ENCODE measurements at places on chromosomes 2 and 18.

- DNase-seq: no peak
Observed at GRCh38 chr2:230873661-230874401, 9.1 kb downstream of the ITM2C start.

DNA sequence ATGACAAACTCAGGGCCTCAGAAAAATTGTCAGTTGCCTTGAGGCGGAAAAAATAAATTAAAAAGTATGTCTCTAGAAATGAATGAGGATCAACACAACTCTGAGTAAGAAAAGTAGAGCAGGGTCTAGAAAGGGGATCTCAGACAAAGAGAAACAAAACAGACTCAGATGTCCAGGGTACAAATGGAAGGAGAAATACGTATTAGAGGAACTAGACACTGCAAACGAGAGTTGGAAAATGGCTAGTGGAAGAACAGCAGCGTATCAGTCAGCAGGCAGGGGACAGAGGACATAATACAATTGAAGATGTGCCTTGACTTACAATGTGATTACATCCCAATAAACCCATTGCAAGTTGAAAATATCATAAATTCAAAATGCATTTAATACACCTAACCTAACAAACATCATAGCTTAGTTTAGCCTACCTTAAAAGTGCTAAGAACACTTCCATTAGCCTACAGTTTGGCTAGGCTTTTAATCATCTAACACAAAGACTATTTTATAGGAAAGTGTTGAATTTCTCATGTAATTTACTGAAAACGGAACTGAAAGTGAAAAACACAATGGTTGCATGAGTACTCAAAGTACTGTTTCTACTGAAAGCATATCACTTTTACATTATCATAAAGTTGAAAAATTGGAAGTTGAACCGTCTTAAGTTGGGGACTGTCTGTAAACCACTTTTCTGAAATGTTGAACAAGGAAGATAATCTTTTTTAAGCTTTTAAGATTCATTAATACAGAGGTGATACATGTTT is 182.8 kb downstream of the NBAS start:
- no peak for DNase-seq

- peak; percentile 66 for DNase-seq
Observed at GRCh38 chr2:37570773-37571586, 100.5 kb downstream of the CDC42EP3 start.

- no peak for DNase-seq
Observed at GRCh38 chr2:100733391-100734187, 86.3 kb upstream of the NPAS2 start.

- DNase-seq: no peak
Observed at GRCh38 chr2:98016908-98017670, 21.3 kb upstream of the TMEM131 start.

DNA sequence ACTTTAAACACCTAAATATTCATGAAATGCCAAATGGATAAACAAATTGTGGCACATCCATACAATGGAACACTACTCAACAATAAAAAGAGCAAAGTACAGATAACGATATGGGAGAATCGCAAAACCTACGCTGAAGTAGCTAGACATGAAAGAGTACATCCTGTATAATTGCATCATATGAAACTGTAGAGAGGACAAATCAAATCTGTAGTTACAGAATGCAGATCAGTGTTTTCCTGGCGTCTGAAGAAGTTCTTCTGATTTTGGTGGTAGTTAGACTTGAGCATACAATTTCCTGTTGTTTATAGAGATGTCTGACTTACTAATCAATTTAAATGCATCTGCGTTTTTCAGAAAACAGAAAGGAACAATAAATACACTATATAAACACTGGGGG is 394.4 kb downstream of the SOCS6 start:
- DNase-seq: no peak

DNA sequence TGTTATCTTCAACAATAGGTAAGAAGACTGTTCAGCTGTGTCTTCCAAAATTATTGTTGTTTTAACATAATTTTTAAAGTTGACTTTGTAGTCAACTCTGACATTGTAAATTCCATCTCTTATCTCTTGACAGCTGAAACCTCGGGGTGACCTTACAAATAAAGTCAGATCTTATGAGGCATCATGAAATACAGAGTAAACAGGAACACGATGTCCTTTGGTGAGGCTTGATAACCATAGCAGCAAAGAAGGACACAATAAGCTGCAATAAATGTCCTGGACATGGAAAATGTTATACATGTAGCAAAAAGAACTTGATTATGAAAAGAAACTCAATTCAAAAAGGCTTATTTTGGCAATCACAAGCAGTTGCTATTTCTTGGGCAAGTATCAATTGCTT is 618.9 kb upstream of the SLC39A10 start:
- no peak for DNase-seq

- DNase-seq: no peak
Observed at GRCh38 chr2:107711941-107712340, 114.8 kb upstream of the RGPD4 start.

DNA sequence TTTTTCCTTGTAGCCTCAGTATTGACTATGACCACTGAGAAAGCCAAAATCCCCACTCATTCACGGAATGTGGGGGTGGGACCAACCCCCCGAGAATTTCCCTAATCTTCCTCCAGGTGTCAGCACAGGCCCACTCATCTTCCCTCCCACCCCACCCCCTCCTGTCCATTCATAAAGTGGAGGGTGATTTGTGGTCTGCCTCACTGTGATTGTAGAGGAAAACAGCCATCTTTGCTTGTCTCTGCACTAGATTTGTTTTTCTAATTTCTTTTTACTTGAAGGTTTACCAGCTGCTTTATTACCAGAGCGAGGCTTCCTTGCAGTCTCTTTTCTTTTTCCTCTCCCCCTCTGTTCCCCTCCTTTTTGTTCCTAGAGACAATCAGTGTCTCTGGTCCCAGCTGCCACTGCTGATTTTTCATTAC is 171.8 kb downstream of the ICOS start:
- DNase-seq: no peak

DNA sequence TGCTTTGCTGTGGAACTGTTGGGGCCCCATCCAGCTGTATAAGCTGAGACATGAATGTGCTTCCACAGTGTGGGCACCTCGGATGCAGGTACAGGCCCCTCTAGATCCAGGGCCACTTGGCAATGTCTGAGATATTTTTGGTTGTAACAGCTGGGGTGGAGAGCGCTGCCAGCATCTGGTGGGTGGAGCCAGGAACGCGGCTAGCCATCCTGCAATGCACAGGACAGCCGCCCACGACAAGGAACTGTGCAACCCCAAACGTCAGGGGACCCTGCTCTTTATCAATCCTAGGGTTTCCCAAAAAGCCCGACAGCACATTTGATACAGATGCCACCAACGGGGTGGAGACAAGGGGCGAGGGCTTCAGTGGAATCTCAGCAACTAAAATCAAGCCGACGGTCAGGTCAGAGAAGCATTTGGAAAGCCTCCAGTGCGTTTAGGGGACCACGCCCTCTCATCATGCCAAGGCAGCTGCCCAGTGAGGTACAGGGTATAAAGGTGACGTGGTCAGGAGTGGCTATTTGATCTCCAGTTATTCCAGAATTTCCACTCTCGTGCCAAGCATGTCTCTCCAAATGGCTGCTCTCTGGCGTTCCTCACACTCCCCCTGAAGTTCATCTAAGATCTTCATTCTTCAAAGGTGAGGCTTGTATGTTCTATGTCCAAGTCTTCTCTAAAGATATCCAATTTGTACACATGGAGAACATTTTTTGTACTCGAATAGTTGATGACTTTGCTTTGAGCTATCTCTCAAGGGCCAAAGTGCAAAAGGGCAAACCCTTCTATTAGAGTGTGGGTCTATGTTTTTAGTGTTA is 55.7 kb downstream of the LRRFIP1 start:
- no peak for DNase-seq

- no peak for DNase-seq
Observed at GRCh38 chr2:65656160-65656718, 223.8 kb upstream of the SPRED2 start.

DNA sequence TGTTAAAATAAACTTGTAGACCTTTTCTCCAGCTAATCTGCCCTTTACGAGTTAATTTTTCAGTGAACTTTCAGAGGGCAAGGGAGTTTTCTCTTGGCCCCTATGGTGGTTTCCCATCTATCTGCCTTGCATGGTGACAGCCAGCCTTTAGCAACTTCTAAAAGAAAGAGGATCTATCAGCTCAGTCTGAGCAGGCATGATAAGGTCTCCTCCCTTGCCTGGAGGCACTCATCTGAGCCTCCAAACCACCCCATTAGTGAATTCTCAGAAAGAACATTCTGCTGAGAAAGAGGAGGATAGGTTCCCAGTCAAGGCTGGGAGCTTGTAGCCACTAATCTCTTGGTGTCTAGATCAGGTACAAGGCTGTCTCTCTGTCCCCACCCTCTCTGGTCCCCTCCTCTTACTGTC is 10.7 kb upstream of the GYPC start:
- no peak for DNase-seq

DNA sequence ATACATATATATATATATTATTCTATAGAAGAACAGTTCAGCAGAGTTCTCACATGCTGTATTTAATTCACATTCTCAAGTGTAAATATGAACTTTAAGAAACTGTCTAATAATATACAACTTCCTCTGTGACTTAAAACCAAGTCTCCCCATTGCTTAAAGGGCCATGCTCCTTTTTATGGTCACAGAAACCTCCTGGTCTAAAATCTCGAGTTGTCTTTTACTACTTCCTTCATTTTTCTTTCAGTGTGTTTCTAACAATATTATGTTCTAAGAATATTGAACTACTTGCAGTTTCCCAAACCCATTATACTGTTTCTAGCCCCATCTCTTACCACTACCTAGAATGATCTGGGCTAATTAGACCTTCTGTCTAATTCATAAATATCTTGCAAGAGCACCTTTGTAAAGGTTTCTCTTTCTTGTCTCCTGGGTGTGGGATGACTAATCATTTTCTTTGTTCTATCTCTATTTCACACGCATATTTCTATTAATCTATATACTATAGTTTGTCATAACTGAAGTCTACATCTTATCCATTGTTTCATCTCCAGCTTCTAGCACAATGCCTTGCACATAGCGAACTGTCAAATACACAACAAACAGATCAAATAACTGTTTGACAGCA is 48.8 kb downstream of the ERBB4 start:
- DNase-seq: no peak

DNA sequence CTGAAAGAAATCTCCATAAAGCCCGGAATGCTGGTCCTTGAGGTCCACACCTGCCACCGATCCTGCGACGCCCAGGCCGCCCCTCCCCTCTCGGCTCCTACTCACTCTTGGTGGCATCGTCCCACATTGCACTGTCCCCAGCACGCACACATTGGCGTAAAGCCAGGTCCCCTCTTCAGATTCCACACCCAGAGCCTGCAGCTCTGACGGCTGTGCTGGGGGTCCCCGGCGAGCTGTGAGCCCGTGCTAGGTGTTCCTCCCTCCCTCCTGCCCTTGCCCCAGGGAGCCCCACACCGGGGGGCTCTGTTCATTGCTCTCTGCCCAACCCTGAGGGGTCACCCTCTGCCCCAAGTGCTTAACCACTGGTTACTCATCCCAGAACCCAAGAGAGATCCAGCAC is 8.5 kb downstream of the TPO start:
- no peak for DNase-seq
